IPS DF 19.7 (cell line): ENCODE measurements at places on chromosomes 6 and 20.

DNA sequence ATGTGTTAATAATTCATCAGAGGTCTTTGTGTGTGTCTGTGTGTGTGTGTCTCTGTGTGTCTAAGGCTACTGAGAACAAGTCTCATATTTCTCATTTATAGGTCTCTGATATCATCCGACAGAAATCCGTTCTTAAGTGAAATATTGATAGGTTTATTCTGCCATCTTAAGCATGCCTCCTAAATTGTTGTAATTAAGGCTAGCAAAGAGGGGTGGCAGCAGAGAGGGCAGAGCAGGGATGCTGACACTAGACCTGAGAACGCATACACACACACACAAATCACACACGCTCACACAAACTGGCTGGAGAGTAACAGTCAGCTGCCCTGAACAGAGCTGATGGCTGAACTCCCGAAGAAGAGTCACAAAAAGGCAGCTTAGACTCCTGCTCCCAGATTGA, 84.9 kb upstream of the LRFN2 start:
- DNase-seq = no peak

DNA sequence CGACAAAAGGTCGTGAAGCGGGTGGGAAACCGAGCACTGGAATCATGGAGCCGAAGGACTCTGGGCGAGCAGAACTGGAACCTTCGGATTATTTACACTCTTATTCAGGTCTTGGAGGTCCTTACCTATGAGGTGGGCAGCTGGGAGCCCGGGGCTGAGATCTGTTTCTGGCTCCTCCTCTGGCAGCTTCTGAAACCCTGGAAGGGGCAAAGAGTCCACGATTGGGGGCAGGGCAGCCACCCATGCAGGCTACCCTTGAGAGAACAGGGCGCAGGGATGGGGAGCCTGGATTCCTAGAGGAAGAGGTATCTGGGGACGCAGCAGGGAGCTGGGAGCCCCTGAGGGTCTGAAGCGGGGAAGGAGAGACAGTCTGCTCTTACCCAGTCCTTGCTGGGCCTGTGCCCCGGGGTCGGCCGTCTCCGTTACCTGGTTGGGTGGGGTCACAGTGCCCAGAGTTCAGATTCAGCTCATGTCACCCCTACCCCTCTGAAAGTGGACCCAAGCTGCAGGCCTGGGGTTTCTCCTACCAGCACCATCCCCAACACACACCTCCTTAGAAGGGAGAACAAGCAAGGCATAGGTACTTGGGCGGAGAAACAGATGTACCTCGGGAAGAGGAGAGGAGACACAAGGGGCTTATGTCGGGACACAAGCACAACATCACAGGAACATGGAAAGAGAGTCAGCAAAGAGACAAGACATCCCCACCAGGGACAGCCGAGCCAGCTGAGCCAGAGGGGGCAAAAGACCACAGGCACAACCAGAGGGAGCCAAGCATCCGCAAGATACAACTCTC, 592 bp downstream of the LTB start:
- DNase-seq = no peak

- DNase-seq = no peak
Observed at GRCh38 chr6:67362976-67363375, 1272.1 kb upstream of the ADGRB3 start.

GRCh38 chr20:8389381-8390036, 257.4 kb downstream of the PLCB1 start:
- no peak for DNase-seq

- DNase-seq = no peak
Observed at GRCh38 chr6:146316175-146316495, 227.5 kb upstream of the RAB32 start.

GRCh38 chr20:49476016-49476355, 6.5 kb downstream of the KCNB1 start:
- no peak for DNase-seq
